RWPE1 (cell line): ENCODE measurements at places on chromosomes 4 and X.

GRCh38 chrX:107324493-107325310, 118.3 kb downstream of the DNAAF6 start:
- peak; percentile 12 for DNase-seq

- no peak for DNase-seq
Observed at GRCh38 chr4:80646061-80646460, 310.5 kb downstream of the CFAP299 start.

DNA sequence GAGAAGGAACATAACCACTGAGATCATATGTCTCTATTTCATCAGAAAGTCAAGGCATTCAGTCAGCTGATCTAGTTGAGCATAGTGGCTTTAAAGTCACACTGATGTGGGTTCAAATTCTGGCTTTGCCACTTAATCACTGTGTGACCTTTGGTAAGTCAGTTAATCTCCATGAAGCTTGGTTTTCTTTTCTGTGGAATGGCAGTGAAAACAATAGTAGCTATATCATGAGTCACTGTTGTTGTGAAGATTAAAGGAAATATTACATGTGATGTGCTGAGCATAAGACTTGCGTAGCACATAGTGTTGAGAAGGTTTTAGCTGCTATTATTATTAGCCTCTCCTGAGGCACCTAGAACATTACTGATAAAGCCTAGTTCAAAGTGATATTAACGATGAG, 242.2 kb downstream of the FMR1NB start:
- no peak for DNase-seq

DNA sequence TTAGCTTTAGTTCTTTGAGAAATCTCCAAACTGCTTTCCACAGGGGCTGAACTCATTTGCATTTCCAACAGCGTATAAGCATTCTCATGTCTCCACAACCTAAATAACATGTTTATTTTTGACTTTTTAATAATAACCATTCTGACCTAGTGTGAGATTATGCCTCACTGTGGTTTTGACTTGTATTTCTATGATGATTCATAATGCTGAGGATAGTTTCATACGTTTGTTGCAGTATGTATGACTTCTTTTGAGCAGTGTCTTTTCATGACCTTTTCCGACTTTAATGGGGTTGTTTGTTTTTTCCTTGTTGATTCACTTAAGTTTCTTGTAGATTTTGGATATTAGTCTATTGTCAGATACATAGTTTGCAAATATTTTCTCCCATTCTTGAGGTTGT, 1833.0 kb upstream of the PCDH10 start:
- DNase-seq: no peak

DNA sequence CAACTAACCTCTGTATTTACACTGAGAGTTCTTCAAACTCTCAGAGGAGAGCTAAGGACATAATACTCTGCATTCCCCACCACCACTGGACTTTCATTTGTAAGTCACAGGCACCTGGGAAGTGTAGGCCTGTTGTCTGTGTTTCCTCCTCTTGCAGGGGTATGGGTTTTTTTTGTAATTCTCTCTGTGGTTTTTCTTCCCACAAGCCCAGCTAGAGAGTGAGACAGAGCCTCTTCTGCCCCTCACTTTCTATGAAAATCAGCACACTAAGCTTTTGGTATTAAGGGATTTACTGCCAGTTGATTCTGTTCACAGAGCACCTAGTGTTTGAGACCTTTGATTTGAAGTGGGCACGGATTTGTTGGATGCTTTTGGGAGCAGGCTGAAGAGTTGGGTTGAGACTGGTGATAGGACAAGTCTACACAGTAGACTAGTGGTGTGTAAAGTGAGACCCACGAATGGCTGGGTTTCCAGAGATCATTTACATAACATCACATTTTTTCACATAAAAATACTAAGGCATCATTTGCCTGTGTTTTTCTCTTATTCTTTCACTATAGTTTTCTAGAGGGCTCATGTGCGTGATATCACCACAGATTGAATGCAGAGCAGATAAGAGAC, 28.9 kb upstream of the WDR17 start:
- no peak for DNase-seq

GRCh38 chr4:159107203-159107925, 4.5 kb downstream of the RAPGEF2 start:
- DNase-seq: no peak

- DNase-seq: no peak
Observed at GRCh38 chr4:11831739-11832138, 403.0 kb upstream of the HS3ST1 start.

DNA sequence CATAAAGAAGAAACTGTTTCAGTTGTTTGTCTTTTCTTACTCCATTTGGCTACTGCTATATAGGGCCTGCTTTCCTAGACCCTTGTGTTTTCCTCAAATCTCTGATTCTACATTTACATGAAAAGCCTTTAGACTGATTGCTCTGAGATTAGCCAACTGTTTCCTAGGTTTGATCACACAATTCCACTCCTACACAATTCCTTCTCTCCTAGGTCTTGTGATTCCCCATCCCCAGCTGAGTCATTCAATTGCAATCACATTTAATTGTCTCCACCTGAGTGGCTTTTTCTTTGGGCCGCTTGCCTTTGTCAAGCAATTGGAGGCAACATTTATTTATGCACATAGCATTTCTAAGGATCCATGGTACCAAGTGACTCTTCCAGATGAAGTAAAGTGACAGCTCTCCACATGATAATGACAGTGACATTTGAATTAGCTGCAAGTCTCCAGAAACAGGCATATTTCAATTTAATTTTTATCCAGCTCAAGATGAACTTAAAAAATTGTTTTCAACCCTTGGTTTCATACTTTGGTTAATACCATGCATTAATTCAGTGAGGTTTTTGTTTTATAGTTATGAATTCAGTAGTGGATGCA, 35.8 kb downstream of the ATXN3L start:
- peak; percentile 16 for DNase-seq

DNA sequence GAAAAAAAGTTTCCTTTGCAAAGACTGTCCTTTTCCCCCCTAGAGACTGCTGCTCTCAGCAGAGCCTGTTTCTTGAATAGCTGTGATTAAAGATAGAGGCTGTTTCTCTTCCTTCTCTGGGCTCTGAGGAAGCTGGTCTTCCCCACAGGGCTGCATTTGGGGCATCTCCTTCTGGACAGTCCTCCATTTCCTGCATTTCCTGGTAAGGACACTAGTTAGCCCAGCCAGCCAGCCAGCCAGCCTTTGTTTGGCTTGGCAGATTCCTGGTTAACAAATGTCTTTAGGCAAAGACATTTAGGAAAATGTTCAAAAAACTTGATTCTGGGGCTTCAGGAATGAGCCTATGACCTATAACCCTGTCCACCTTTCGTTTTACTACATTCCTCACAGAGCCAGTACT, 34.0 kb upstream of the PLAC1 start:
- DNase-seq: no peak

- DNase-seq: no peak
Observed at GRCh38 chr4:8905226-8905772, 33.7 kb upstream of the HMX1 start.

- DNase-seq: no peak
Observed at GRCh38 chr4:7194251-7195140, 2.2 kb downstream of the SORCS2 start.

DNA sequence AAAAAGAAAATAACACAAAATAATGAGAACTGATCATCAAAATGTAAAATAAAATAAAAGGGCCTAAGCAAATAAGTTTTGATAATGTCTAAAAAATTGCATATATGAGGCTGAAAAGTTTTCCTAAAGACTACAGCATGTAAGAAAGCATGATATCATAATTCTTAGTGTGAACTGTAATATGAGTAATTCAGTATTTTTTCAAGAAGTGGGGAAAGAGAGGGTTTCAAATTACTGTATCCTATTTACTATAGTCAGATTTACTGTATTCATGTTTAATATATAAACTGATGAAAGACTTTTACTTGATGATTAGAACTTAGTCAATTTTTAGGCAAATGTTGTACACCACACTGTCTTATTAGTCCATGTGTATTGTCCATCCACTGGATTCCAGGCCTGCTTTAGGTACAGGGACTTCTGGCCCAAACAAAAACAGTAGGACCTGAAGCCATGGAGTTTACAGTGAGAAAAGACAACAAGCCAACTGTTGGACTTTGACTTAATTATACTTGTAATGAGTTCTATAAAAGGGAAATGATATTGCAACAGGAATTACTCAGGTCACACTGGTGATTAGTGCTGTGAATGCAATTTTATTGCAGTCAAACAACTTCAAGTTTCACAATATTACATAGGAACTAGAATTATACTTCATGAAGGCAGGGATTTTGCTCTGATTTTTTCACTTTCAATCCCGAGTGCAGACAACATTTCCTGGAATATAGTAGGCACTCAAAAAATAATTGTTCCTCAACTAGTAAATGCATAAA, 517.7 kb upstream of the GALNT7 start:
- no peak for DNase-seq

- no peak for DNase-seq
Observed at GRCh38 chr4:65653740-65654361, 16.4 kb downstream of the EPHA5 start.

GRCh38 chr4:48467442-48467841, 15.7 kb upstream of the SLC10A4 start:
- no peak for DNase-seq

DNA sequence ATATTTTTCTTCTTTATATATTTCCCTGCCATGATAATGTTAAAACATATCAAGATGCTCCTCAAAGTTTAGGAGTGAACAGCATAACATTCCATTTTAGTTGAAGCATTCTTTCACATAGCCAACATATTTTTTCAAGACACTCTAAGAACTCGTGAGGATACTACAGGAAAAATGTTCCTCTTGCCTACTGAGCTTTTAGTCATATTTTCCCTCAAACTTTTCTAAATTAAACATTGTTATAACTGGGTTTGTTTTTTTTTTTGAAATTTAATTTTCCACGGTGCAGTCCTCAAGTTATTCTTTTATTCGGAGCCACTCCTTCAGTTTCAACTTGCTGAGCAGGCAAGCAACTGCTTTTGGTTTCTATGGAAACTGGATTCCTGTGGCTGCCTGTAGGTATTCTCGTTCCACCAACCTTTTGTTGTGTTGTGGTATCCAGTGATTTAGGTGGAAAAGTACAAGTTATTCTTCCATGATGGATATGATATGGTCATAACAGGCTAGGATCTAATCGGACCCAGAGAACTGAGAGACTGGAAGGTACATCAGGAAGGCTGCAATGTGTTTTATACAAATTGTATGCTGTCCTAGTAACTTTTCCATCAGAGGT, 248.0 kb downstream of the TRIML1 start:
- peak; percentile 41 for DNase-seq

DNA sequence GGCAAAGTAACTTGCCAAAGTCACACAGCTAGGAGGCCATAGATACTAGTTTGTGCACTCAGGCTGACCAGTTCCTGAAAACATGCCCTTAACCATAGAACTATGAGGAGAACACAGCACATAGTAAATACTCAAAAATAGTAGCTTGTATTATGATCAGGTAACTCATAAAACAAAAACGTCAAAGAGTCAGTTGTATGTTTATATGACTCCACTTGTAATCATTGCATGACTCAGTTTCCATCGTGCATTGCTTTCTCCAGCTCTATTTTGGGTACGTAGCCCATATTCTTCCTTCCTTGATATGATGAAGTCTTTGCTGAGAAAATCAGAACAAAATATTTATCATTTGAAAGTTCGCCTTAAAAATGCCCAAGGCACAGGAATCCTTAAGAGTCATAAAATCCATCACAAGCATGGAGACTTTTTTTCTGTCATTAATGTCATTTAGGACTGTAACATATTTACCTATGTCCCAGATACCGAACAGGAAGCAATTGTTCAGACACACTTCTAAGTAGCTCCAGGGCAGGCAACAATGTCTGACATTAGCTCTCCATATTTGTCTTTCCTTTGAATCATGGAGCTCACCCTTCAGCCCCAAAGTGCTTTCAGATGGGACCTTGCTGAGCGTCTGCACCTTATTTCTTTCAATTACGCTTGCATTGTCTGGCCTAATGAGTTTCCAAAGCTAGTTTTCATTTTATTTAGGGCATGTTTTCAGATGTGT, 11.2 kb upstream of the MID1 start:
- no peak for DNase-seq

DNA sequence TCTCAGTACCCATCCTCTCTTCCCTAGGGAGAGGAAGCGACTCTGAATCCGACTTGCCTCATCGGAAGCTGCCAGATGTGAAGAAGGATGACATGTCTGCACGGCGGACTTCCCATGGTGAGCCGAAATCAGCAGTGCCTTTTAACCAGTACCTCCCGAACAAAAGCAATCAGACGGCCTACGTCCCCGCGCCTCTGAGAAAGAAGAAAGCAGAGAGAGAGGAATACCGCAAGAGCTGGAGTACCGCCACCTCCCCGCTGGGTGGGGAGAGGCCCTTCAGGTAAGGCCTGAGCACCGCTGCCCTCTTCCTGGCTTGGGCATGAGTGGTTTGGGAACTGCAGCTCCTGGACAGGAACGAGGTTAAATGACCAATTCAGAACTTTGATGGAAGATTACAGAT, 81.2 kb downstream of the LIMCH1 start:
- no peak for DNase-seq

DNA sequence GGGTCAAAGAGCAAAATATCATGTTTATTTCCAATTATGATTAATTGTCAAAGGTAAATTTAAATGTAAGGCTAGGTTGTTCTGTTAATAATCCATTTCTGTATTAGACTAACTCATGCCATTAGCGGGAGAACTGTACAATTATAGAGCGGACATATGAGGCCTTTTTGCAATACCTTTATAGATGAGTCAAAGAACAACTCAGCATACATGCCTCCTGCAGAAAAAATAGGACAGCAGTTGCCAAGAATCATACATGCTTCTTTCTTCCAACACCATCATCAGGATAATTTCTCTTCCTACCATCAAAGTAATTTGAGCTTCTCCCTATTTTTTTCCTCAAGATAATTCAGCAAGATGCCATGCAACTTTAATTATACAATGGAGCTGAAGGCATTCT, 917.8 kb downstream of the ADGRL3 start:
- DNase-seq: no peak

DNA sequence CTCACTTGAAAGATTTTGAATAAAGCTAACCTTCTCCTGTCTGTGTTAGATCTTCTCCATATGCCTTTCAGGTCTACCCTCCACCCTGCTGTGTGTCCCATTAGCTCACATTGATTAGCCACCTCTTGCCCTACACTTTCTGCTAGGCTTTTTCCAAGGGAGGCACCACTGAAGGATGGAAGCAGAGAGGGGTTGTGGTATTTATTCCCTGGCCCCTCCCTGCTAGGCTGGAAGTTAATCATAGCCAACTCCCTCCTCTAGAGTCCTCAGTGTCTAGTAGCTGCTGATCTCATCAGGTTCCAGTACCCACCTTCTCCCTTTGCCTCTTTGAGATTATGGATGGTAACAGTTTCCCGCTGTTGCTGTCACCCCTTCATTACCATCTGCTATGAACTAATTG, 8.9 kb upstream of the SMIM43 start:
- DNase-seq: no peak

DNA sequence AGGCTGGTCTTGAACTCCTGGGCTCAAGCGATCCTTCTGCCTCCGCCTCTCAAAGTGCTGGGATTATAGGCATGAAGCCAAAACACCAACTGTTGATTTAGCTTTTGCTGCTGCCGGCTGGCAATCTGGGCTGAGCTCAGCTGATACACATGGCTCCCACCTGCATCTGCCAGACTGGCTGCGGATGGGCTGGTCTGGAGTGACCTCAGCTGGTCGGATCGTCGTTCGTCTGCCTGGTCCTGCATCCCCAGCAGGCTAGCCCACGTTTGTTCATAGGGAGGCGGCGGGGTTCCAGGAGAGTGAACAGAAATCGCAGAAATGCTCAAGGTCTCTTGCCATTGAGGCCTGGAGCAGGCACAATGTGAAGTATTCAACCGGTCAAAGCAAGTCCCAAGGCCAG, 74.4 kb upstream of the DDX3X start:
- DNase-seq: no peak

GRCh38 chr4:52079659-52080058, 28.6 kb downstream of the SPATA18 start:
- no peak for DNase-seq

GRCh38 chr4:46385946-46386345, 4.0 kb downstream of the GABRA2 start:
- DNase-seq: no peak
